H1 (cell line): ENCODE measurements at places on chromosomes 7 and 10.

DNA sequence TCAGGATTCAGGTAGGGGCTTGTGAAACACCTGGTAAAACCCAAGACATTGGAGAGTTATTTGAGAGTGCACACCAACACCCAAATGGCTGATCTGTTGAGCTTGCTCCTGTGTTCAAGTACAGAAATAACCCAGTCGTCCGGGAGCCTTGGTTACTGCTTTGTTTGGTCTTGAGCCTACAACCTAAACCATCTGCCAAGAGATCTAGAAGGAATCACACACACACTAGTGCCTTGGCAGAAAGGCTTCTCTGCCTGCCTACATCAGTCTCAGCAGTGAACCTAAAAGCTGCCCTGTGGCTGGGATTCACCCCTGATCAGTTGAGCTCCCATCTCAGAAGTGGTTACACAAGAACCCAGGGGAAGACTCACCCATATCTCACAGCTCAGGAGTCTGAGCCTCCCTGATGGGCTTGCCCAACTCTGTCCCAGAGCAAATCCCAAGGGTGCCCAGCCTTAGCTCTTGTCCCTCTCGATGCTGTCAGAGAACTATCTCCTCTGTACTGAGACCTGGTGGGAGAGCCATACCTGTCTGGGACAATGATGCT, 167.6 kb downstream of the CXCL12 start:
- no peak overlapping the region for H3K27ac ChIP-seq
- no peaks in the 10 kb centered on the region for H3K36me3 ChIP-seq
- DNase-seq: no peak
- no peaks in the 10 kb centered on the region for H3K4me1 ChIP-seq
- no peak overlapping the region for H3K4me3 ChIP-seq

DNA sequence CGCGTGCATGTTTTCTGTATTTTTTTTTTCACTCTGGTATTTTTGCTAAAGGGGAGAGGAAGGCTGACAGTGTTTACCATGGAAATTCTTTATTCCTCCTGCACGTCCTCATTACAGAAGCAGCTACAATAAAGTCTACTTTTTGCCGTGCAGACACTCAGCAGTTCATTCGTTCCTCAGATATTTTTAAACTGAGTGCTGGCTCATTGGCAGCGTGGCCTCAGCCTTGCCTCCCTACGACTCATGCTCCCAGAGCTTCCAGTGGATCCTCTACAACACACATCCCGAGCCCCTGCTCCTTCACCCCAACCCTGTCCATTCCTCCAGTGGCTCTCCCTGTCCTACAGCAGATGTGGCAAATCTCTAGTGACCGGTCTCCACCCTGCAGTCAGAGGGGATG, 239.2 kb upstream of the ZMIZ1 start:
- H3K27me3 ChIP-seq: no peaks in the 10 kb centered on the region
- H3K27ac ChIP-seq: no peak overlapping the region
- H3K36me3 ChIP-seq: no peaks in the 10 kb centered on the region
- no peaks in the 10 kb centered on the region for H3K4me1 ChIP-seq
- H3K4me3 ChIP-seq: no peak overlapping the region

DNA sequence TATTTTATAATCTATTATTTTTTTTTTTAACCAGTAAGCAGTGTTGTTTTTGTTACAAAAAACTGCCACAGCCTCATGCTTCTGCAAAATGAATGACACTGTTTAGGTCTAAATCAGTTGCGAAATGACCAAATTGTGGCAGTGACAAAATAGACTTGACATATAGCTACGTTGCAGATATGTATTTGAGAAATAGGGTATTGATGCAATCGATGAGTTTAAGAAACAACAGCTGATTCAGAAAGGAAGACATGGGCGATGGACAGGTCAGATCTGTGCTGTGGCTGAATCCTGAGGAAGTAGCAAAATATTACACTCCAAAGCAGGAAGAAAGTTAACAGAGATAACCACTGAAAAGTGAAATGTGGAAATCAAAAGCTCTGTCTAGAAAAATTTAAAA, 89.0 kb upstream of the STEAP4 start:
- H3K27me3 ChIP-seq: no peaks in the 10 kb centered on the region
- H3K4me1 ChIP-seq: no peaks in the 10 kb centered on the region

- no peak for DNase-seq
- no peaks in the 10 kb centered on the region for H3K4me1 ChIP-seq
- H3K27me3 ChIP-seq: no peaks in the 10 kb centered on the region
- H3K36me3 ChIP-seq: no peaks in the 10 kb centered on the region
- no peak overlapping the region for H3K4me3 ChIP-seq
Measured at GRCh38 chr7:20320322-20320721, 10.4 kb upstream of the ITGB8 start.

DNA sequence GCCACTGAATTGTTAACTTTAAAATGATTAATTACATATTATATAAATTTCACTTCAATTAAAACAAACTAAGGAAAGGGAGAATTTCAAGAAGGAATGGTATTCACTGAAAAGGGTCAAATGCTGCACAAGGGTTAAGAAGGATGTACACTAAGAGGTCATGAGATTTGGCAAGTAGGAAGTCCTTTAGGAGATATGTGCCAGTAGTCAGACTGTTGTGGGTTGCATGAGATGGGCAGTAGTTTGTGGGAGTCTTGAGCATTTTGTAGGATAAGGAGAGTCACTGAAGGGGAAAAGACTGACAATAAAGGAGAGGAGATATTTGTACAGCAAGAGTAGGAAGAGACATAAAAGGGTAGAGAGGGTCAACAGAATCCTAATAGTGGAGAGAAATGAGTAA, 12.4 kb upstream of the PTPN12 start:
- H3K4me1 ChIP-seq: no peaks in the 10 kb centered on the region

DNA sequence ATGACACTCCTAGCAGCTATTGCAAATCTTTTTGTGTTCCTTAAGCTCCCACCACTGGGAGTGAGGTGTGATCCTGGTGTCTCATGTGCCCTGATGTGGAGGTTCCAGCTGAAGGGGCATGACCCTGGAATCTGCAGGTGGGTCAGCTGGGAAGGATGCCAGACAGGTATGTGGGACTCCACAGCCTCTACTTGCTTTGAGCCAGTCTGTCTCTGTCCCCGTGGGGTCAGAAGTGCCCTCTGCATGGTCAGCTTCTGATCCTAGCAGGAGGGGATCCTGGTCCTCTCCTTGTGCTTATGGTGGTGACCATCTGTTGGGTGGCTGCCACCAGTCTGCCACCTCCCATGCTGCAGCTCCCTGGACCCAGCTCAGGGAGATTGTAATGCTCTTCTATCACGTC, 51.1 kb upstream of the COMTD1 start:
- H3K36me3 ChIP-seq: no peaks in the 10 kb centered on the region
- H3K4me3 ChIP-seq: no peak overlapping the region
- DNase-seq: peak; percentile 30

GRCh38 chr7:105728028-105728427, 146.7 kb upstream of the EFCAB10 start:
- H3K36me3 ChIP-seq: no peaks in the 10 kb centered on the region
- no peaks in the 10 kb centered on the region for H3K27me3 ChIP-seq
- no peaks in the 10 kb centered on the region; the same call in 1 of the 2 replicates for H3K4me1 ChIP-seq
- no peak overlapping the region for H3K4me3 ChIP-seq
- no peak for DNase-seq

DNA sequence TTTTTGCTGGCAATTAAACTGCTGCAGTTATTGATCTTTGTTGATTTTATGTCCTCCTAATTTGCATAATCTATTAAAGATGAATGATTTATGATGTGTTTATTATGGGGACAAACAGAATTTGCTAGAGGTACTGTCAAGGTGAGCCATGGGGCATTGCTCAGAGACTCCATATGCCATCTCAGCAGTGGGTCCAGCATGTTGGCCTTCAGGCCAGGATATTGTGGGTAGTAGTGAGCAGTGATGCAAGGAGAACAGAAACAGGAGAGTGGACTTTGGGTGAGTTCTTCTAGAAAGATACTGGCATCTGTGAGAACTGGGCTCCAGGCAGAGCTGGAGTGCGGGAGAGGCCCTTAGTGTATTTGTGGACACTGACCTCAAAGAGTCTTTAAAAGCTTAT, 65.9 kb downstream of the PAX2 start:
- H3K36me3 ChIP-seq: no peaks in the 10 kb centered on the region
- no peak overlapping the region for H3K4me3 ChIP-seq
- H3K27me3 ChIP-seq: no peaks in the 10 kb centered on the region; the same call in 1 of the 2 replicates
- H3K4me1 ChIP-seq: peaks cover 2% of the 10 kb centered on the region; the same call in 1 of the 2 replicates

DNA sequence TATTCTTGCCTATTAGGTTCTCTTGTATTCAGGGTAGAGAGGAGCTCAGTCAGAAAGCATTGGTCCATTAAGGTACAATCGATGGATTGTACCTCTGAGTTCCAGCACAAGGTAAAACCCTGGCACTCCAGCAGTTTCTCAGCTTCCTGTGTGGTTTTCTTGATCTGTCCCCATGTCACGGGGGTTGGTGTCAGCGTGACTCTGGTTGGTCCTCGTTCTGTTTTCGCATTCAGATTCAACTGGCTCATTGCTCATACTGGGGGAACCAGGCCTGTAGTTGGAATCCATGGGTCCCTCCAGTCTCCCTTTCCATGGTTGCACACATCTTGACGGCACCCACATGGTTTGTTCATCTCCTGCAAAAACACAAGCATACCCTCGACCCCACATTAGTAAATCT, 32.7 kb upstream of the RASGEF1A start:
- H3K4me3 ChIP-seq: no peak overlapping the region
- no peaks in the 10 kb centered on the region for H3K36me3 ChIP-seq
- peaks cover 5% of the 10 kb centered on the region; the same call in 1 of the 2 replicates for H3K4me1 ChIP-seq
- no peak overlapping the region for H3K27ac ChIP-seq

GRCh38 chr10:61183967-61184366, 240.0 kb upstream of the RHOBTB1 start:
- no peaks in the 10 kb centered on the region for H3K4me1 ChIP-seq
- H3K27me3 ChIP-seq: peaks cover 1% of the 10 kb centered on the region
- no peak overlapping the region for H3K27ac ChIP-seq
- DNase-seq: no peak

- H3K4me1 ChIP-seq: no peaks in the 10 kb centered on the region
- H3K27me3 ChIP-seq: no peaks in the 10 kb centered on the region
- H3K27ac ChIP-seq: no peak overlapping the region
- no peak overlapping the region for H3K4me3 ChIP-seq
- H3K36me3 ChIP-seq: no peaks in the 10 kb centered on the region
Measured at GRCh38 chr10:89069589-89069988, 79.0 kb downstream of the FAS start.

GRCh38 chr10:108031505-108031904, 867.0 kb upstream of the SORCS1 start:
- no peak overlapping the region for H3K27ac ChIP-seq
- H3K36me3 ChIP-seq: no peaks in the 10 kb centered on the region
- no peaks in the 10 kb centered on the region for H3K4me1 ChIP-seq
- no peak for DNase-seq
- H3K4me3 ChIP-seq: no peak overlapping the region
- no peaks in the 10 kb centered on the region for H3K27me3 ChIP-seq
